LHCN-M2 (cell line): ENCODE measurements at places on chromosomes 2 and 18. TPM values are rescaled to one million over a fixed set of nuclear protein-coding genes. Genes with fewer than 3 reads are reported as not detected.

DNA sequence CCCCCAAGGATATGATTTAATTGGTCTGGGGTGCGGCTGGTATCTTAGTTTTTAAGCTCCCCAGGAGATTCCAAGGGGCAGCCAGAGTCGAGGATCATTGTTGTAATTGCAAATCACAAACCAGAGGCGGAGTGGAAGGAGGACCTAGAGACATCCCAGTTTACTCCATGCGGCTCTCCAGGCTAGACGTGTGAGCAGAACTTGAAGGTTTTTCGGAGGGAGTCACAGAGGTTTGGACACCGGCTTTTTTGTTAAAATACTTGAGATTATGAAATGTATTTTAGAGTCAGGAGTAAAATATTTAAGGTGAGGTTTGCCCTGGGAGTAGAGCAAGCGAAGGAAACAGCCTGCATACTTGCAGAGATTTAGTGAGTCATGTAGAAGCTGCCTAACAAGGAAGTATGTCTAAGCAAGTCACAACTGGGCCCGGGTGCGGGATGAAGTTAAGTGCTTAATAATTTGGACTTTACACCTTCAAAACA is 39.5 kb downstream of the TGOLN2 start:
- DNase-seq: no peak

Gene RGPD3
- 0.11 and 0.13 TPM in 2 replicates for total RNA-seq

- no peak for DNase-seq
Measured at GRCh38 chr18:45232061-45232460, 383.2 kb upstream of the SLC14A2 start.

DNA sequence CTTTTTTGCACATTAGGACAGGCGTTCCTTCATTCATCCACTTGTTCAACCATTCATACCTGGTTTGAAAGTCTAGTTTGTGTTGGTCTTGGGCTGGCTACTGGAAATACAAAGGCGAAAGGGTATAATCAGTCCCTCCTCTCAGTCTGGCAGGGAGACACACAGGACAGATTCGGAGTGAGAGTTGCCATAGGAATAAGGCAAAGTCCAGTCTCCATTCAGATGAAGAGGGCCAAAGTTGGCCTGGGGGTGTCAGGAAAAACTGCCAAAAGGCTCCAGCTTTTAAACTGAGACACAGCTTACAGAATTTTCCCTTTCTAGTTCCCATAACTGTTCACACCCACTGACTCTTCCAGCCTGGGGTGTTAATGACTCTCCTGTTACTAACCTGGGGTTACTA is 96.3 kb upstream of the AQP4 start:
- DNase-seq: no peak

GRCh38 chr2:100321179-100321865 is 979 bp downstream of the LONRF2 start:
- DNase-seq: no peak

GRCh38 chr2:172481507-172482262 is 54.3 kb downstream of the ITGA6 start:
- no peak for DNase-seq

GRCh38 chr2:47309952-47310800 is 92.8 kb upstream of the MSH2 start:
- no peak for DNase-seq
